ENCODE measurements at places on chromosomes 4 and X.

DNA sequence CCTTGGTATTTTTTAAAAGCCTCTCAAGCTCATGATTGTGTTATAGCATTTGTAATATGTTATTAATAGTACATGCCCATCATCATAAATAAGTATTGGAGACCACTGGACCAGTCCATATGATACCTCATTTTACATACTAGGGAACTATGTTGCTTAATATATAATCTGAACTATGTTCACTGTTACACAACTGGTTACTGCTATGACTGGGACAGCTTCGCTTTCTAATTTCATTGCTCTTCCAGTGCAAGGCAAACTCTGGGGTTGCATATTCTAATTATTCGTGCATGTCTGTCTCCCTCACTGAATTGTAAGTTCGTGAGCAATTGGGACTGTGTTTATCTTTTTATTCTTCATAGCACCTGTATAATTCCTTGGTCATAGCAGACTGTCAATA is 330.5 kb downstream of the RAPGEF2 start:
- DNase-seq: no peak

DNA sequence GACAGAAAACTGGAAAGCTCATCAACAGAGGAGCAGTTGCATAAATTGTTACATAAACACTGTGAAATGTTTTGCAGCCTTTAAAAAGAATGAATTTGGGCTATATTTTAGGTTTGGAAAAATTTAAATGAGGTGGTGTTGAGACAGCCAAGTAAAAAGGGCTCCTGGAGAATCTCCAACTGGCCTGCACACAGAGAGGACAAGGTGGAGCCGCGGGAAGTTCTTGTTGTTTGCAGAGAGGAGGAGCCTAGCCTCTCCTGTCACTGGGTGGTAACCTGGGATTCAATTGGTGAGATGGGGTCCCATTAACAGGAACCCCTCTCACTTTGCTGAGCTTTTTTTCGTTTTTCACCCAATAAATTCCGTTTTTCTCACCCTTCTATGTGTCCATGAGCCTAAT is 13.4 kb downstream of the GIMD1 start:
- no peak for DNase-seq

DNA sequence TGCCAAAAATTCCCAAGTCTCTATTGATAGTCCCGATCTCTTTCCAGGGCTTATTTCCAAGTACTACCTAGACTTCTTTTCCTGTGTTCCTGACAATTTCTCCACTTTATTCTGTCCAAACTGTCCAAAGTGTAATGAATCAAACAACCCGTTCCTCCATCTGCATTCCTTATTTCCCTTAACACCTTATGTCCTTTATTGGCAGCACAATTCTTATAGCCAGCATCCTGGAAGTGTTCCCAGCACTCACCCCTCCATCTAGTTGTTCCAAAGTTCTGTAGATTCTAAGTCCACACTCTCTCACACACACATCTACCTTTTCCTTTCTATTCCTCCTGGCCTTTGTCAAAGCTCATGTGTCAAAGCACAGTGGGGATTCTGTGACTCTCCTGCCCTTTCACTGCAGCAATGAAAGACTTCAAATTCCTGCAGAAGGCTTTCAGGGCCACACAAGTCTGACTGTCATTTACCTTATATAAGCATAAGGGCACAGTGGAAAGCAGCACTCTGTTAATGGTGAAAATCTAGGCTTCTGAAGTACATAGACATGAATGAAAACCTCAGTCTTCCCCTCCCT is 22.1 kb downstream of the LIMCH1 start:
- no peak for DNase-seq

DNA sequence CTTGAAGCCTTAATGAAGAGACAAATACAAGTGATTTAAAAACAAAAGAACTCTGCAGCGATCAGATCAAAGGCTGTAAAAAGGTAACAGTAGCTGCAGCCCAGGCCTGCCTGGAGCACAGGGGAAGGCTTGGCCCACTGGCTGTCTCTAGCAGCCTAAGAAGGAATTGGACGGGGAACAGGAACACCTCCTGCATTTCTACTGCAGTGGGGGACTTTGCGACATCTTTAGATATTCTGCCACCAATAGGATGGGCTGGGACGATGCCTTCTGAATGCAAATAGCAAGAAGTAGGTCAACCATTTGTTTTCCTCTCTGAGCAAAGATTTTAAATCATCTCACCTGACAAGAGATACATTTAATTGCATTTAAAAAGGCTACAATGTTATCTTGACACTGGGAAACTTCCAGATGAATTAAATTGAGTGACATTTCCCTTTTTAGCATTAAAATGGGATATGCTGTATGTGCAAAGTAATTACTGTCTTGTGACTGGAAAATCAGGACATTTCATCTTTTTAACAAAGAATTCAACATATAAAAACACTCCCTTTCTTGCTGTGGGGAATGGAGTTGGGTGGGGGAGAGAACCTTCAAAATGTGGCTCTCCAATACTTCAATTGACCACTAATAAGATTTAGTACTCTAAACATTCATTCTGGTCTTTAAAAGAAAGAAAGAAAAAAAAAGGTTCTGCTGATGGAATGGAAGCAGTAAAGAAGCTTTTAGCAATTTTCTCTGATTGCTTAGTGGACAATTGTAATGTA is 70.0 kb downstream of the NYX start:
- DNase-seq: no peak

DNA sequence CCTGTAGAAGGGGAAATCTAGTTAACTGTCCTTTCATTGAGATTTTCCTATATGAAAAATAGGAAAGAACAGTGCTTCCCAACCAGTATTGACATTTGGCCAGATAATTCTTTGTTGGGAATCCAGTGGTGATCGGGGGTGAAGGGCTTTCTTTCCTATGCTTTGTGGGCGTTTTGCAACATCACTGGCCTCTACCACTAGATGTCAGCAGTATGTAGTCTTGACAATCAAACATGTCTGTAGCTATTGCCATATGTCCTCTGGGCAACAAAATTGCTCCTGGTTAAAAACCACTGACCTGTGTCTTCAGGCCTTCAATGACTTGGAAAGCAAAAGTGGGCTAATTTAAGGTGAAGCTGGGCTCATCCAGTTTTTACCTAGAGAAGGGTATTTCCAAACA is 658.5 kb downstream of the DACH2 start:
- DNase-seq: no peak

DNA sequence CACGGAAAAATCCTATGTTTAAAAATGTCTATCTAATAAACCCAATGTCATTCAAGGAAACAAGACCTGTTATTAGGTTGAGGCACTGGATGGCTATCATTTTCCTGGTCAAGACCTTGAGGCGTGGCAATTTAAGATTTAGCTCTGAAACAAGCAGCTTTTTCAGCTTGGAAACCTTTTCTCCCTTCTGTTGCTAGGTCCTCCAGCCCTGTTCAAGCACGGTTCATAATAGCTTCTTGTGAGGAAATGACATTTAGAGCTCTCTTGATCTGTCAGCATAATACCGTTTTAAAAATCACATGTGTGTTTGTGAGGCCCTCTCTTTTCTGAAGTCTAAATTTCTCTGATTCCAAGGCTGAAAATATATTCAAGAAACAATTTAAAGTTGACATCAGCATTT is 133.6 kb upstream of the GRPR start:
- DNase-seq: no peak

GRCh38 chr4:6257247-6258025 is 12.2 kb upstream of the WFS1 start:
- DNase-seq: no peak

DNA sequence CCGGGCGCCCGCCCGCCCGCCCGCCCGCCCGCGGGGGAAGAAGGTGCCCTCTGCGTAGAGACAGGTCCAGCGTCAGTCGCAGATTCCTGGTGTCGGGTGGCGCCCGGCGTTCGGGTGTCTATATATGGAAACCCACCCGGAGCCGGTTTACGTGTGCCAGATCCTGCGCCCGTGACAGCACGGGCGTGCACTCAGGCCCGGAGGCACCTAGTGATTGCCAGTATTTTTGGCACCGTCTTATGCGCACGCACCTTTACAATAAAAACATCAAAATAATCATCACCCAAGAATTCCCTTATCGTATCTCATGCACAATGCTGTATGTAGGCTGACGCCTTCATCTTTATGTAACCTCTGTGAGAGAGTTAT is 519 bp downstream of the SLC25A4 start:
- no peak for DNase-seq

GRCh38 chrX:107293056-107293455 is 86.6 kb downstream of the DNAAF6 start:
- no peak for DNase-seq

DNA sequence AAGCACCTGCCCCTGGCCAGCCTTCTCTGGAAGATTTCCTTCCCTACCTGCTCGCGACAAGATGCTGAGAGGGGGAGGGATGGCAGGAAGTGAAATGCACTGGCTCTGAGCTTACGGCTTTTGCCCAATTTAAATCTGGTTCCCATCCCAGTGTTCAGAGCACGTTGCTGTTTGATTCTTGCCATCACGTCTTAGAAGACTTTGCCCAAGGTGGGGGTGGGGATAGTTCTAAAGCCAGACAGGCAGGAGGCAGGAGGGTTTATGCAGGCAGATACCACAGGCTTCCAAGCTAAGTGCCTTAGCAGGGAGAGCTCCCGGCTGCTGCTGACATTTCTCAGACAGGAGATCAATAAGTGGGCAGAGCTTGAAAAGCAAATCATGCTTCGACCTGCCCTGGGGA is 393.9 kb downstream of the MID1IP1 start:
- no peak for DNase-seq

GRCh38 chr4:100508691-100509090 is 9.1 kb downstream of the EMCN start:
- no peak for DNase-seq

- no peak for DNase-seq
Observed at GRCh38 chr4:117378942-117379341, 293.6 kb upstream of the TRAM1L1 start.

- no peak for DNase-seq
Observed at GRCh38 chrX:39816871-39817731, 280.7 kb downstream of the BCOR start.

DNA sequence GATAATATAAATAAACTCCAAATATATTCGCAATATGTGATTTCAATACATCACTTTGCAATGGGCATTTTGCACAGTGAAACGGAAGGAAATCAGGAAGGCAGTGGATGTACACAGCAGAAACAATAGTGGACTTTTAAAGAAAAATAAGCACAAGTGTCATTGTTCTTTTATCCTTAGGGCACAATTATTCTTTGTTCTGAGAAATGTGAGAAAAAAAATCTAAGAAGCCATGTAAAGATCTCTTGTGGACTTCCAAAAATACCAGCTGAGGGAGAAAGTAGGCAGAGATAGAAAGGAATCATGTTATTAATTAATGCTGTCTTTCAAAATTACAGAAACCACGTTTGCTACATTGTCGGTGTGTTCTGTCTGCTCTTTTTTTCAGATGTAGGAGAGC is 17.6 kb upstream of the PRRG1 start:
- peak; percentile 52 for DNase-seq

- no peak for DNase-seq
Observed at GRCh38 chr4:53586121-53586816, 5.0 kb downstream of the LNX1 start.

GRCh38 chr4:190016369-190017289 is 10.4 kb downstream of the FRG2 start:
- no peak for DNase-seq

DNA sequence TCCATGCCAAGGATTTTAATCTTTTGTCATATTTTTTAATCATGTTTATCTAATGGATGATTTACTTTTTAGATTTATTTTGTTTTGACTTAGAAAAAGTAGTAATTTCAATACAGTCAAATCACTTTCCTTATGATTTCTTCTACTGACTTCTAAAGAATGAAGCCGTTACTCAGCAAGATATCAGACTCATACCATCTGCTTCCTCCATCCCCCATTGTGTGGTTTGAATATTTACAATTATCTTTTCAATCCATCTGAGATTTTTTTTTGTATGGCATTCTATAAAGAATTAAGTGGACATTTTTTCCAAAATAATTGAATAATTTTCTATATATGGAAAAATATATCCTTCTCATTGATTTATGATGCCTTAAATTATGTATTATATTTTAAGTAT is 565.4 kb upstream of the ATOH1 start:
- no peak for DNase-seq

DNA sequence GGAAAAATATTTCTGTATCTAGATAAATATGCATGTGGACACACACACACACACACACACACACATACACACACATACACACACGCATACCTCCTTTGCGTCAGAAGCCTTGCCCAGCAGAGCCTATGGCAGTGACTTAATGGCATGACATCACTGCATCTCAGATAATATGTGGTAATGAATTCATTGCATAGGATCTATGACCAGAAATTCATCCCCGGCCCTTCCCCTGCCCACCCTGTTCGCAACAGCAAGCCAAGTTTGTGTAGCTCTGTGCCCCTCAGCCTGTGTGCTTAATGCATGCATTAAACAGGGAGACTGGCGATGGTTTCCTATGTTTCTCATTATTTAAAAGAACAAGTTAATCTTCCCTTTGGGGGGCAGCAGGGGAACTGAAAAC is 120.7 kb downstream of the NKX6-1 start:
- no peak for DNase-seq

GRCh38 chr4:168612450-168613135 is 115.7 kb downstream of the PALLD start:
- no peak for DNase-seq

DNA sequence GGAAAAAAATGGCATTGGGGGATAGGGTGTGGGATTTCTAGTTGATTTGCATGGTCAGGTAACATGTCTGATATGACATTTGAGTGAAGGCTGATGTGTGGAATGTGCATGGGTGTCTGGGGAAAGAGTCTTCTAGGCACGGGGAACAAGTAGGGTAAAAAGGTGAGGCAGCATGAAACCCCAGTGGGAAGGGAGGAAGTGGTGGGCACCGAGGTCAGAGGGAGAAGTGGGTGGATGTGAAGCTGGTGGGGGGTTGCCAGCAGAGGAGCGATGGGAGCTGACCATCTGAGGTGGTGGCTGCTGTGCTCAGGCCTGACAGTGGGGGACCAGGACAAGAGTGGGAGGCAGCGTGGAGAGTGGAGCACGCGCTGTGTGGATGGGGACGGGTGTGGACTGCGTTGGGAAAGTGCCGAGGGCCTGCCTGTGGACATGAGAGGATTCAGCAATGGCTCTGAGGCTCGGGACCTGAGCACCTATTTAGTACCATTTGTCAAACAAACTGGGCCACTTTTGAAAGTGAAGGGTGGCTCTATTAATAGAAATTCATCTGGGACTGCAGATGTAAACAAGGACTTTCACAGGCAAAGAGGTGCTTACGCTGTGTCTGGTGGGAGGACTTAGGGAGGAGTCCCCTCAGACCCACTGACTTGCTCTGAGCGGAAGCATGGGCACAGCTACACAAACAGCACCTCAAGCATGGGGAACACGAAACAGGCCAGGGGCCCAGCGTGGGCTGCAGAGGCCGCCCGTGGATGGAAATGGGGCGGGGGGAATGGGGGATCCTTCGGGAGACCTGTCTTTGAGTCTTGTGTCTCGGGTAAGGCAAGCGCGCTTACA is 16.7 kb upstream of the S100P start:
- DNase-seq: no peak

Measured in hippocampal formation (tissue), 2 donors.